ENCODE measurements at places on chromosomes 11 and 22.

- no peak for DNase-seq
Observed at GRCh38 chr22:31093086-31093850, 12.2 kb downstream of the SMTN start.

GRCh38 chr11:35407041-35407440 lies 12.3 kb downstream of the SLC1A2 start:
- no peak for DNase-seq

- no peak for DNase-seq
Observed at GRCh38 chr11:130865774-130866114, 50.5 kb downstream of the SNX19 start.

DNA sequence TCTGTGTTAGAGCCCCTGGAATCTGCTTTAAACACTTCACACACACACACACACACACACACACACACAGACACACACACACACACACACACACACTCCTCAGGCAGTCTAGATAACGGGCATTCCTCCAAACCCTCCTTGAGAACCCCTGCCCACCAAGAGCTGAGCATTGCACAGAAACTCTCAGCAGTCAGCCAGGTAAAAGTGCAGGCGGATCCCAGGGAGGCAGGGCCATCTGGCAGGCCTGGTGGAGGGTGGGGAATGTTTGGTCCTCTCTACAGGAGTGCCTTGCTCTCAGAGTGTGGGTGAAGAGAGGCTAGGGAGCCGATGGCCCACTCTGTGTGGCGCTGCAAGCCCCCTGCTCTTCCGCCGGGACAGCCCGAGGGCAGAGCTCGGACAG lies 190.2 kb downstream of the BUD13 start:
- DNase-seq, result no peak

- DNase-seq, result no peak
Observed at GRCh38 chr11:110077831-110078325, 15.3 kb upstream of the ZC3H12C start.

DNA sequence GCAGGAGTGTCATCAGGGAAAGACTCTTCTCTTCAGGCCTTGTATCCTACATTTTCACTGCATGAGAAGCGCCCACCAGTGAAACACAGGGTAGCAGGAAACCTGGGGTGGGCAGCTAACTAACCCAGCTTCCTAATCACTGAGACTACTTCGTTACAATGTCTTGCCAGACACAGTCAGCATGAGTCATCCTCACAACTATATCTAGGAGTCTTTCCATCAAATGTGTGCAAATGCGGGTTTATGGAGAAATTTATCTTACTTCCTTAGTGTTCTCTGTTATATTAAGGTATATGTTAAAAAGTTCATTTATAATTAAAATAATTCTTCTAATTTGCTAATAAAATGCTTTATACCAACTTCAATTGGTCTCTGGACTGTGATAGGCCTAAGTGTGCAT lies 79.9 kb upstream of the RAB1B start:
- DNase-seq, result no peak

DNA sequence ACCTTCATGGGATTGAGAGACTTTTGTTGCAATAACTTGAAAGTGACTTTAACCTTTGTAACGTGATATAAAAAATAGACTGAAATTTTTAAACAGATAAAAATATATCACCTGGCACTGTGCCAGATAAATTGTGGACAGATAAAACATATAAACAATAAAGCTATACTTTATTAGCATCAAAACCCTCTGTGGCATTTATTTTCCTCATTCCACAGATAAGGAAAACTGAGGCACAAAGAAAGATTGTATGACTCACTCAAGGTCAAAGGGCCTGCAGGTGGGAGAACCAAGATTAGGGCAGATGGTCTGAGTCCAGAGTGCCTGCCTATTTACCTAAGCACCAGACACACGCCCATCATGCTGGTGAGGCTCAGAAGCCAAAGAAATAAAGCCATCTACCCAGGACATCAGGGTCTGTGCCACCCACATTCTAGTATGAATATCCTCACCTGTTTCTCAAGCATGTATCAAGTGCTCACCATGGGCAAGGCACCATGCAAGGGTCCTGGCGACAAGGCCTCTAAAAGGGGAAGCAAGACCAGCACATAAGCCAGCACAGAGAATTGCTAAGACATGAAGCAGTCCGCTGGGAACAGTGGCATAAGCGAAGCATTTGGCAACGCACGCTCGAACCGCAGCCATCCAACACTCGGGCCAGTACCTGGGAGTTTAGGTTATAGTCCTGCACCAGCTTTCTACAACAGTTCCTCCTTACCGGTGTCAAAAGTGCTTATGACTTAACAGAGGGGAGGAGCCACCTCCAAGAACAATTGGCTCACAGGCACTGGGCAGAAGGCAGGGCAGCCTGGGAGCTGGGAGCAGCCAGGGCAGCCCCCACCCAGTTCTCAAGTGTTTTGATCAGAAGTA lies 17.6 kb downstream of the MYH9 start:
- DNase-seq, result peak; percentile 83

Data from colonic mucosa (tissue), 4 donors.